ENCODE measurements at places on chromosomes 16 and 17.

DNA sequence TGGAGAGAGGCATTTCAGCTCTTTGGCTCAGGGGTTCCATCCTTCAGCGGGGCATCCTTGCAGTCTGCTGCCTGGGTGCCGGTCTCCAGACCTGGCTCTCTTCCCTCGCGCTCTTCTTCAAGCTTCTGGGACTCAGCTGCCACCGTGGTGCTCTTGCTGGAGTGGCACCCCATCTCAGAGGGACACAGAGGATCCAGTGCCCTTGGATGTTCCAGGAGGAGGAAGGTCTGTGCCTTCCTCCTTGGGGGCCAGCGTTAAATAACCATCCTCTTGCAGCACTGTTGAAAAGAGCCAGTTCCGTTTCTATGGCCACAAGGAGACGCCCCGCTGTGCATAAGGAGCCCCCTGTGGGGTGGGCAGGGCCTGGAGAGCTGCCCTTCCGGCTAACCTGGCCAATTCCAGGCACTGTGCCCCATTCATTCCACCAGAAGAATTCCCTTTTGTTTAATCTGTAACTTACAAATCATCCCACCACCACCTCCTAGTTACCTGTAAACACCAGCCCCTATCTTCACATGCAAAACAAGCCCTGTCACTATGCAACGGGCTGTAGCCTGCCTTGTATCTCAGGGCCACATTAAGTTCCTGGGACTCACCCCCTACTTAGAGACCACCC is 8.6 kb downstream of the CHD9NB start:
- peak; percentile 90 for DNase-seq

DNA sequence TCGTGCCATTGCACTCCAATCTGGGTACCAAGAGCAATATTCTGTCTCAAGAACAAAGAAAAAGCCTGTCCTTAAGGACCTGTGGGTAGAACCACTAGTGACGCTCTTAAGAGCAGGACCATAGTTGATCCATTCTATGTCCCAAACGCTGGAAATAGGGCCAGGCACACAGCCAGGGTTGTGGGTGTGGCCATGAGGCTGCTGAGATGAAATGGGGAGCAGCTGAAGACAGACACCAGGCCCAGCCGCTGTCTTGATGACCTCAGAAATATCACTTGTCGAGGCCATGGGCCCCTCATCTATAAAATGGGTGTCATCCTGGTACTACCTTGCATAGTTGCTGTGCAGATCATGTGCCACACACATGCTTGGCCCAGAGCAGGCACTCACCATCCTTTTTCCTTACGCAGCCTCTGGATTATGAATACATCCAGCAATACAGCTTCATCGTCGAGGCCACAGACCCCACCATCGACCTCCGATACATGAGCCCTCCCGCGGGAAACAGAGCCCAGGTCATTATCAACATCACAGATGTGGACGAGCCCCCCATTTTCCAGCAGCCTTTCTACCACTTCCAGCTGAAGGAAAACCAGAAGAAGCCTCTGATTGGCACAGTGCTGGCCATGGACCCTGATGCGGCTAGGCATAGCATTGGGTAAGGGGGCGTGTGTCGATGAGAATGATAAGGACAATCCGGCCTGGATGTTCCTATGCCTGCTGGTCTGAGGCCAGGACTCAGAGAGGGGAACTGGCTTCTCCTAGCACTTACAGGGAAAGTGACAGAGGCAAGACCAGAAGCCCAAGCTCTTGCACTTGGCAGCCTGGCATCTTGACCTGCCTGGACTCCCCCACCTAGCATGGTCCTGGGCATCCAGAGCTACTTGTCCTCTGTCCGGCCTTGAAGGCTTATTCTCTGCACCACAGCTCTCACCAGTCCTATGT is 25.5 kb downstream of the CDH5 start:
- DNase-seq, result no peak

DNA sequence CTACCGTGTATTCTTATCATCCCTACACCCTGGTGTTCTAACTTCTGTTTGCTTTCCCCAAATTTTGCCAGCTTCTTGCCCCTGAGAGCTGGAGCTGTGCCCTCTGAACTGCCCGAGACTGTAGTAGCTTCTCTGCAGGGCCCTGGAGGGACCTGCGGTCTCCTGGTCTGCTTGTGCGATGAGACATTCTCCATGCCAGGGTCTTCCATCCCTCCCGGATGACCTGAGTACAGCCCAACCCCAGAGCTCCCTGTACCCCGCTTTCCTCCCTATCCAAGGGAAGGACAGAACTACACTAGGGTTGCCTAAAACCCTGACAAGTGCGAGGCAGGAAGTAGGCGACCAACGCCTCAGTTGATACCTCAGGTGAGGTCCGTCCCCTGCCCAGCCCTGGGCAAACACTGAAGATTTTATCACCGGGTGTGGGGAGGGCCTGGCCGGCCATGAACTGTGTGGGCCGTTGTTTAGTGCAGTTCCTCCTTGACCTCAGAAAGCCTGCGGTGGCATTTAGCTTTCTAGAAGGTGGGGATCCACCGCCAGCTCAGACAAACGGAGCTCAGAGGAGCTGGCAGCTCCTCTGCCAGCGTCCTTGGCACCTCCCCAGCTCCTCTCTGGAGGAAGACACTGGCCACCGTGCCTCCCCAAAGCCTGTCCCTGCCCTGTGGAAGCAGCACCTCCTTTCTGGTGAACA is 13.7 kb downstream of the CANT1 start:
- peak; percentile 16 for DNase-seq

- no peak for DNase-seq
Observed at GRCh38 chr17:4179071-4179470, 36.1 kb downstream of the CYB5D2 start.

- peak; percentile 98 for DNase-seq
Observed at GRCh38 chr17:62720126-62720850, 87.8 kb downstream of the MARCHF10 start.

GRCh38 chr16:52123061-52123839 is 423.7 kb downstream of the TOX3 start:
- DNase-seq, result no peak

DNA sequence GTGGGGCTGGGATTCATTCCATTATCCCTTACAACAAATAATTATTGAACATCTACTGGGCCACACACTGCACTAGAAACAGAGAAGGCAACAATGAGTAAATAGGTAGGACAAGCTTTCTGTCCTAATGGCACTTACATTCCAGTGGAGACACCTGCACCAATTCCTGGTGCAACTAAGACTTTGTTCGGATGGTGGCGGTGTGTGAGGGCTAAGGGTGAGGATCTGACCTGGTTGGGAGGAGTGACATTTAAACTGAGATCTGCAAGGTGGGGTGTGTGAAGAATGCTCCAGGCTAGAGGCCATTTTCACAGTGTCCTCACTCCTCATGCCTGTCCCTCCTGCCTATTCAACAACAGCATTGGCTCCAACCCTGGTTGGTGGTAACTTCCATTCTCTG is 510.0 kb downstream of the XYLT1 start:
- no peak for DNase-seq

GRCh38 chr17:17190188-17190587 is 15.9 kb downstream of the PLD6 start:
- DNase-seq, result no peak

- no peak for DNase-seq
Observed at GRCh38 chr17:66399441-66399840, 97.0 kb downstream of the PRKCA start.

GRCh38 chr16:67963662-67964321 is 4.6 kb downstream of the SLC12A4 start:
- no peak for DNase-seq

- no peak for DNase-seq
Observed at GRCh38 chr16:87949071-87949744, 2.0 kb upstream of the BANP start.

GRCh38 chr17:13485327-13485726 is 116.4 kb downstream of the HS3ST3A1 start:
- peak; percentile 65 for DNase-seq

DNA sequence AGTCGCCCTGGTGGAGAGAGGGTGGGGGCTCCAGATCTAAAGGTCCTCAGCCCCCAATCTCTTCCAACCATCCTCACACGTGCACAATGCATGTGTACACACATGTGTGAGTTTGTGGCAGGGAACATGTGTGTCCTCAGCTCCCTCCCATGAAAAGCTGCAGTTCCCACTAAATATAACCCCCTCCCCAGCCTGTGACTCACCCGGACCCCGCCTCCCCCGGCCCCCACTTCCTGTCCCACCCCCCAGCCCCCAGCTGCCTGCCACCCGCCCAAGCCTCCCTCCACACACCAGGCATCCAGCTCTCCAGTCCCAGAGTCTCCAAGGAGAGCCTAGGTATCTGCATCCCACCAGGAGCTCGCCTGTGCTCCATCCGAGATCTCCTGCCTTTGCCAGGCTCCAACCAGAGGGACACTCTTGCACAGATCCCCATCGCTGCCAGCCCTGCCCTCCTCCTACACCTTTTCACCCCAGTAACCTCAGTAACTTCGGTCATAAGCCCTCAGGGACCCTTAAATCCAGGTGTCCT is 3.9 kb downstream of the DLG4 start:
- no peak for DNase-seq

DNA sequence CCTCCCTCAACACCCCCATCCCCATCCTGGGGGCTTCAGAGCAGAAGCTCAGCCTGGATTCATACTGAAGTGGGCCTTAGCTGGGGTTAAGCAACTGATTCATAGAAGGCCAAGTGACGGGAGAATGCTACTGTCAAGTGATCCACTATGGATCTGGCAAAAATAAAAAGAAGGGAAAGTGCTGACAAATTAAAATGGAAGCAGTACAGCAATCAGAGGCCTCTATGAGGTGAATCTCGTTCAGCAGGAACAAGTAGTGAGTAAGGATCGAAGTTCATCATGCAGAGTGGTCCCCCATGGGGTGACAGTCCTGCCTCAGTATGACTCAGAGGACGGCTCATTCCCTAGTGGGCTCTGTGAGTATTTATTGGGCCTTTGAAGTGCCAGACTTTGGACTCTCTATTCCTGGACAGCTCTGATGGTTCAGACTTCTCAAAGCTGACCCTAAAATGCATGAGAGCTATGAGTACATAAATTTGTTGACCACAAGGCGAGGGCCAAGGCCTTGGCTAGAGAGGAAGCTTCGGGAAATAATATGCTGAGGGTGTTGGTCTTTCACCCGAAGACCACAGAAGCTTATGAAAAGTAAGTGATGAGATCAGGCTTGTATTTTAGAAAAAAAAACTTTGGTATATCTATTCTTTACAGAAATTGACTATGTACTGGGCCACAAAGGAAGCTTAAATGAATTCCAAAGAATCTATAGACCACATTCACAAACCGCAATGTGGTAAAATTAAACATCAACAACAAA is 5.3 kb upstream of the NSMCE1 start:
- DNase-seq, result peak; percentile 72

- DNase-seq, result no peak
Observed at GRCh38 chr16:19281246-19281645, 4.3 kb upstream of the CLEC19A start.

GRCh38 chr16:56300242-56300623 is 108.9 kb downstream of the GNAO1 start:
- DNase-seq, result no peak

DNA sequence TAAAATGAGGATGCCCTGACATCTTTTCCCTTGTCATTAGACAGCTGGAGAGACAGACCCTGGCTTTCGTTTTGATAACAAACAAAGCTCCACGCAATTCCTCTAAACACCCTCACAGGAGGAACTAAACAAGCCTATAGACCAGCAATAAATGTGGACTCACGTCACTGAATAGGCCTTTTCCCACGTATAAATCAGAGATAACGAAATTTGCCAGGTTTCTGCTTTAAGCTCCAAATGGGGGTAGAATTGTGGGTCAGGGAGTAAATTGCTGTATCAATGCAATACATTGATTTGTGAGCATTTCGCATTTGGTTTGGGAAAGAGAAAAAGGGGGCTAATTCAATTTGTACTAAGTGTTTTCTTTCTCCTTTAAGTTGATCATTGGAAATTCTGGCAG is 256.0 kb downstream of the PMP22 start:
- no peak for DNase-seq

- DNase-seq, result peak; percentile 18
Observed at GRCh38 chr17:77959126-77959925, 823 bp downstream of the TNRC6C start.

DNA sequence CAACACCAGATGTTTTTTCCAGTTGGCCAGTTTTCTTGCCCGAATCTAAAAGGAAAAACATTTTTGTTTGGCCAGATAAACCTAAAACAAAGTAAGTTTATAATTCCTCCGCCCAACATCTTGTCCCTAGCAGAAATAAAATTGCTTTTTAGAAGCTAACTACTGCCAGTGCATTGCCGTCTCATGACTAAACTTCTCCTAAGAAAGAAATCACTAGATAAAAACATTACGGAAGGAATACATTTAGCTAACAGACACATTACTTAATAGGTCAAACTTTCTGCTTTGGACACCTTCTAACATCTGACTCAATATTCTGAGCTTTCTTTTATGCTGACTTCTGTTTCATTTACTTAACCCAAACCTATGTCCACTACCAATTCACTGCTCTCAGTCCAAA is 36.2 kb downstream of the FBXL20 start:
- DNase-seq, result peak; percentile 8

- peak; percentile 58 for DNase-seq
Observed at GRCh38 chr17:34171245-34171818, 83.8 kb upstream of the CCL2 start.

DNA sequence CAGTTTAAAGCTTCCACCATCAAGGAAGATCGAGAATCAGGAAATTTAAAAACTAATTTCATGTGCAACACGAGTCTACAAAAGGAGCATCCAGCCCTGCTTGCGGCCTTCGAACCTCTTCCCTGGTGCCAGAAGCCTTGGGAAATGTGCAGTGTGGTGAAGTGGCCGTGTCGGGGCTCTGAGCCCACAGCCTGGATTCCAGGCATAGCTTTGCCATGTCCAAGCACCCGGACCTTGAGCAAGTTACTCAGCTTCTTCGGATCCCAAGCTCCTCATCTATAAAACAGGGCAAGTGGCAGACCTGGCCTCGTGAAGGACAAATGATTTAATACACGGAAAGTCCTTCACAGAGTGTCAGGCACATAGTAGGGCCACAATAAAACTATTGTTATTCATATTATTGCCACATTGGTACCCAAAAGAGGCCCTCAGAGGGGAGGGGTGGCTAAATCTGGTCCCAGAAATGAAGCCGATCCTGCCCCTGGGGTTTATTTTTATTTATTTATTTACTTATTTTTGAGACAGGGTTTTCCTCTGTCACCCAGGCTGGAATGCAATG is 34.8 kb downstream of the COTL1 start:
- DNase-seq, result peak; percentile 72

DNA sequence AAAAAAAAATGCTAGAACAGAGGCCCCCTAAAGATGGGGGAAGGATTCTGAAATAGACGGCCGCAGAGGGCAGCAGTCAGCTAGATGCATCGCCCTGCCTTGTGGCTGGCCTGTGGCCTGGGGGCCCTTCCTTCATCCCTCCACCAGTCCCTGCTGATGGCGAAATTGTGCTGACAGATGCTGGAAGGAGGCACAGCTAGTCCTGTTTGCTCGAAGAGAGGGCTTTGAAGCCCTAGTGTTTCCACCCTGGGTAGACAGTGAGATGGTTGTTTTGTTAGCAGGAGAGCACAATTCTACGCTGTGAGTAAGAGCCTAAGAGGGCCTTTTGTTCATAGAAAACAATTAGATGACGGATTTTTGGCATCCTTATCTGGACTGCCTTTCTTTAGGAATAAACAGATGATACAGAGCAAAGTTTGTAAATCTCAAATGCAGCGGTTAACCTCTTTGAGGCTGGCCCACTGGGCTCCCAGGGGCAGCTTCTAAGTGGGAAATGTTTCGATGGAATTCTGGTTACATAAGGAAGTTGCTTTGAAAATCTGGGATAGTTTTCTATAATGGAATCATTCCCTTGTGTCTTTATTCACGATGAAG is 23.0 kb downstream of the VPS35L start:
- no peak for DNase-seq

- DNase-seq, result no peak
Observed at GRCh38 chr17:39191750-39192510, 5.5 kb downstream of the CACNB1 start.

Measured in kidney tubule cell (primary cell).